D341Med (cell line): ENCODE measurements at places on chromosomes 16 and 17.
A peak's percentile ranks its signal among the peaks of the same experiment; 100 is the strongest.

- no peak for DNase-seq
Measured at GRCh38 chr17:83071966-83072562, 7.3 kb upstream of the METRNL start.

GRCh38 chr16:24257958-24258357 lies 1.8 kb downstream of the CACNG3 start:
- no peak for DNase-seq

DNA sequence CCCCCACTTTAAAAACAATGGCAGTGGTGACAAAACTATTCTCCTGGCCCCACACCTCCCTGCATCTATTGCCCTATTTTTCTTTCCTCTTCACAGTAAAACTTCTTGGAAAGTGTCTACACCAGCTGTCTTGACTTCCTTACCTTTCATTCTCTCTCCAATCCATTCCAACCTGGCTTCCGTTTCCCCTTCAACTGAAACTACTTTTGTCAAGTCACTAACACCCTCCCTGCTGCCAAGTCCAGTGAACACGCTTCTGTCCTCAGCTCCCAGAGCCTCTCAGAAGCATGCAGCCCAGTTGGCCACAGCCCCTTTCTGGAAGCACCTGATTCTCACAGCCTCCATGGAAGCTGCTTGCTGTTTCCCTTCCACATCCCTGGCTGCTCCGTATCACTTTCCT lies 4.0 kb upstream of the SCN4A start:
- DNase-seq = no peak

DNA sequence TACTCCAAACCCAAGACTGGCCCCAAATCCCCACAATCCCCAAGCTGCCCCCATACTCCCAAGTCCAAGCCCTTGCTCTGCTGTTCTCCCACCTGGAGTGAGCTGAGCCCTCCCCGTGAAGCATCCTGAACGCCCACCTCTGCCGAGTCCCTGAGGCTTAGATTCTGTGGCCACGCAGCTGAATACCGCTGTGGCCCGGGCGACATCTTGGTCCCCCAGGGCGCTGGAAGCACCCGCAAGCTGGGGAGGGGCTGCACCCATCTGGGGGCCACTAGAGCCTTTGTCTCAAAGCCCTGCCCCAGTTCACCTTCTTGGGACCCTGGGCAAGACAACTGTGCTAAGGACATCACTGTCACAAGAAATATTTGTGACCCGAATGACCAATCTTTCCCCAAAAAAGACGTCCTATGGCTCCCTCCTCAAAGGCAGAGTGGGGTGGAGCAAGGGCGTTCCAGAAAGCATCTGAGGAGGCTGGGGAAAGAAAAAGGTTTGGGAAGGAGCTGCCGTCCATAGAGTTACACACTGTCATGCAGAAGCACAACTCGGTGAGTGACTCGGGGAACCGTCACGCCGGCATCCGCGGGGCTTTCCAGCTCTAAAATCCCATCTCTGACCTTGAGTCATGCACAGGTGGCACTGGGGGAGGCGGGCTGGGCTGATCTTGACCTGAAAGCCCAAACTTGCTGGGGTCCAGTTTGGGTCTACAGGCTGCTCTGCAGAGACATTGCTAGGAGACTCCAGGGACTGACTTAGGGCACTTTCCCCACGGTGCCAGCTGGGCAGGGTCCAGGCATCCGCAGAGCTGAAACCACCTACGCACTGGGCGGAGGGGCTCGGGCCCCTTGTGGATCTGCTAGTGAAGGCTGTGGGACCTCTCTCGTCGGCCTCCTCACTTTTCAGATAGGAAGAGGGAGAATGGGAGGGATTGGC lies 6.6 kb downstream of the PTX4 start:
- DNase-seq = no peak

DNA sequence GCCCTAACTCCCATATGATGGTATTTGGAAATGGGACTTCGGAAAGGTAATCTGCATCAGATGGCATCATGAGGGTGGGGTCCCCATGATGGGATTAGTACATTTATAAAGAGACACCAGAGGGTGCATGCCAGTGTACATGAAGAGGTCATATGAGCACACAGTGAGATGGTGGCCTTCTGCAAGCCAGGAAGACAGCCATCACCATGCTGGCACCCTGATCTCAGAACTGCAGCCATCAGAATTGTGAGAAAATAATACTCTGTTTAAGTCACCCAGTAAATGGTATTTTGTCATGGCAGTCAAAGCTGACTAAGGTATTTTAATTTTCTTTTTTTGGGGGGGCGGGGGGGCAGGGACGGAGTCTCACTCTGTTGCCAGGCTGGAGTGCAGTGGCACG lies 47.1 kb upstream of the ABCA10 start:
- no peak for DNase-seq

DNA sequence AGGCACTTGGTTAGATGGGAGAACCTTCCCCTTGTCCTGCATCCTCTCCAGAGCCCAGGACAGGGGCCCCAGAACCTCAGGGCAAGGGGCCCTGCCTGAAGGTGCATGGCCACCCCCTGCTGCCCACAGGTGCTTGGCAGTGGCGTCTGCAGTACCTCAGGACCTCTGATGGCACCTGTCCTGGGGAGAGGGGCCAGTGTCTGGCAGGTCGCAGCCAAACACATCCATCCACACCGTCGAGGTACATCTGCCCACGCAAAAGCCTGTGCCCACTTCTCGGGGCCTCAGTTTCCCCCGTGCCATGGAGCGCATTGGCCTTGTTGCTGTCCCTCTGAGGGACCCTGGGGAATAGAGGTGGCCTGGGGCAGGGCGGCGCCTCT lies 9.3 kb downstream of the MAP2K3 start:
- no peak for DNase-seq

DNA sequence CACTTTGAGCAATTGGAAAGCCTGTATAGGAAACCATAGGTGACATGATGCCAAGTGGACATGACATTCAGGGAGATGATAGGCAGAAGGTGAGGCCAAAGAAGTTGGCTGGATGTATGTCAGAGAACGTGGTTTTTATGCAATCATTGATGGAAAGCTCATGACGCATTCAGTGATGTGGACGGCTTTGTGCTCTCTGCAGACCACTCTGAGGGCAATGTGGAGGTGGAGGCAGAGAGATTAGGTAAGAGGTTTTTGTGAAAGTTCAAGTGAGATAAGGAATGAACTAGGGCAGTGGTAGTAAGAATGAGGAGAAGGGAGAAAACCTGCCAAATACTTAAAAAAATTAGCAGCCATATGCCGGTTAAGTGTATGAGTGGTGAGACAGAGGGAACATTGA lies 99.0 kb downstream of the PRKCA start:
- no peak for DNase-seq

DNA sequence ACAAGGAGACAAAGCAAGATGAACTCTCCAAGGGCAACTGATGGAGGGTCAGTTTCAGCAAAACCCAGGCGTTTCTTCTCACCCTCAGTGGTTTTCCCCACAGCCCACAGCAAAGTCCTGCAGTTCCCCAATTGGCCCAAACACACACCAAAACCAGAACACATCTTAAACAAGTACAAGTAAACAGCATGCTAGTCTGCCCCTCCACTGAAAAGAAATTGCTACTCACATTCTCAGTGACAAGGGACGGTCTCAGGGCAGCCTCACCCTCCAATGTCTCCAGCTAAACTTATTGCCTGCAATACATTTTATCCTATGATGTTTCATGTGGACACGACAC lies 300.6 kb upstream of the IRX3 start:
- no peak for DNase-seq

- no peak for DNase-seq
Measured at GRCh38 chr16:16857603-16858283, 478.8 kb downstream of the NPIPA7 start.

GRCh38 chr16:28063591-28064061 lies at the start of gene GSG1L:
Gene GSG1L, minus strand, starts transcription at chr16:28063714. Its CDS starts 290 bp downstream, at chr16:28063424.
- peak; percentile 87 for DNase-seq

DNA sequence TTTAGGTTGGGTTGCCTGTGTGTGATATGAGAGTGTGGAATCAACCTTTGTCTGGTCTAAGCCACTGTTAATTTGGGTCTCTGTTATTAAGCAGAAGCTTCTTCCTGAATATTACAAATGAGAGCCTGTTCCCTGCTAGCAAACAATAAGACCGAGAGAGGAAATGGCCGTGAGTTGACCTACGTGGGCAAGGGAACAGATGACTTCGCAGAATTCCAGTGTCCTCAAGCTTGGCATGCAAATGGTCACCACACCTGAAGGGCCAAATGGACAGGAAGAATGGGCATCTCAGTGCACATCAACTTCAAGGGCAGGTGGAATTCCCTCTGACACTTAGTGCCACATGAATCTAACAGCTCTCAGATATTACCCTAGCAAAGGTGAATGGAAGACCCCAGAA lies 250.8 kb upstream of the FOXF1 start:
- no peak for DNase-seq

GRCh38 chr17:50429793-50430192 lies 3.8 kb downstream of the ACSF2 start:
- DNase-seq = peak; percentile 33

- DNase-seq = no peak
Measured at GRCh38 chr16:22120440-22120839, 28.1 kb downstream of the VWA3A start.

- no peak for DNase-seq
Measured at GRCh38 chr16:12229759-12230594, 253.4 kb downstream of the SNX29 start.

DNA sequence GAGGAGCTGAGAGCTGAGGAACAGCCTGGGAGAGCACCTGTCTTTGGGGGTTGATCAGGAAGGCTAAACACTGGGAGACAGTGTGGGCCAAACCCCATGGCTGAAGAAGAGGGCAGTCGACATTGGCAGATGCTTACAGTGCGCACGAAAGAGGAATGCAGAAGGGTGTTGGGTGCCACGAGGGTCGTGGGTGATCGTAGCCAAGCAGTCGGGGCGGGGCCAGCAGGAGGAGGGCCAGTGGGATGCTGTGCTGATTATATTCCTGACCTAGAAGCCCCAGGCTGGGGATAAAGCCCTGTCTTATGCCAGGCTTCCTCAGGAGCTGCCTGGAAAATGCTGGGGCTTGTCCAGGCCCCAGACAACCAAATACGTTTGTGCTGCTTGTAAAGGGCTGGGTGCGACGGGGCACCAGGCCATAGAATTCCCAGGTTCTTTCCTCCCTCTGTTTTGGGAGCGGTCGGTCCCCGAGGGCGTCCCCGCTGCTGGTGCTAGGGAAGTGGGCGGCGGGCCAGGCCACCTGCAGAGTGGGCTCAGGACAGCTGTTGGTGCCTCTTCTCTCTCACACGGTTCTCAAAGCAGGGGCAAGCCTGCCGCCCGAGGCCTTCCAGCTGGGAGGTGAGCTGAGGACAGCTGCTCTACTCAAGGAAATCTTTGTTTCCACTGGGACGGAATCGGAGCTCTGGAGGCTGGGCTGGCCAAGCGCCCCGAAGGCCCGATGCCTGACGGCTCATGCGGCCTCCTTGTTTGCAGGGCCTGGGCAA lies 10.0 kb downstream of the C1QTNF1 start:
- DNase-seq = peak; percentile 48

DNA sequence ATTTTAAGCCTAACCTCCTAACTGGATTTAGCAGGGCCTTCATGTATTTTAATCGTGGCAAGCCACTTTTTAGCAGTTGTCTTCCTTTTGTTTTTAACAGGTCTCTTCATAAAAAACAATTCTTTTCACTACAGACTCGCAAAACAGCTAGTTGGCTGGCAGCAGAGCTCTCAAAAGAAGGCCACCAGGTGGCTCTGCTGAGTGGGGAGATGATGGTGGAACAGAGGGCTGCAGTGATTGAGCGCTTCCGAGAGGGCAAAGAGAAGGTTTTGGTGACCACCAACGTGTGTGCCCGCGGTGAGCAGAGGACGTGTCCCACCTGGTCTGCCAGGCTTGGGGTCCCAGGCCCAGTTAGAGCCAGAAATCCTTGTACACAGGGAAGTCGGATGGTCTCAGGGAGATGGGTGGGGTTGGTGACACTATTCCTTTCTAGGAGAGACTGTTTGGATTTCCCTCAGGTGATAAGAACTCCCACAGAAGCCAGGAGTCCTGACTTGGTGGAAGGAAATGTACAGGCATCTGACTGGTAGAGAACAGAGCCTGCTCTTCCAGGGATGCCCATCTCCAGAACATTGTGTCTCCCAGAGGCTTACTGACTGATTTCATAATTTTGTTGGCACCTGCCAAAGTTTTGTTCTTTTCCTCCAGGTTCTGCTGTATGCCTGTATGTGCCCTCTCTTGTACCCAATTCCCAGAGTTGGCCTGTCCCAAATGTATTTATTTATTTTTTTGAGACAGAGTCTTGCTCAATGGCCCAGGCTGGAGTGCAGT lies 14.9 kb upstream of the DDX19A start:
- peak; percentile 36 for DNase-seq

DNA sequence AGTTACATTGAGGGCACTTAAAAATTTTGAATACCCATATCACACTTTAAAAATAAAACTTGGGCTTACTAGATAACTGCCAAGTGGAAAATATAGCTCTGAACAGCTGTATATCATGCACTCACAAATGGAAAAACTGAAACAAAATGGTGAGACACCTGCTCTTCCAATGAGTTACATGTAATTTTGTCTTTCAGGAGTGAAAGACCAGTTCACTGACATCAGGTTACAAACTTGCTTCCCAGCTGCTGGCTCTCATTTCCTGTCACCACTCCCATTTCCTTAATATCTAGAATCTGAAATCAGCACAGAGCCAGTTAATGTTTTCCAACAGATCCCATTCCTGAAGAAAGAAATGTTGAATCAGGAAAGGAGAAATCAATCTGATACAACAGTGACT lies 10.8 kb downstream of the CSNK2A2 start:
- DNase-seq = no peak

DNA sequence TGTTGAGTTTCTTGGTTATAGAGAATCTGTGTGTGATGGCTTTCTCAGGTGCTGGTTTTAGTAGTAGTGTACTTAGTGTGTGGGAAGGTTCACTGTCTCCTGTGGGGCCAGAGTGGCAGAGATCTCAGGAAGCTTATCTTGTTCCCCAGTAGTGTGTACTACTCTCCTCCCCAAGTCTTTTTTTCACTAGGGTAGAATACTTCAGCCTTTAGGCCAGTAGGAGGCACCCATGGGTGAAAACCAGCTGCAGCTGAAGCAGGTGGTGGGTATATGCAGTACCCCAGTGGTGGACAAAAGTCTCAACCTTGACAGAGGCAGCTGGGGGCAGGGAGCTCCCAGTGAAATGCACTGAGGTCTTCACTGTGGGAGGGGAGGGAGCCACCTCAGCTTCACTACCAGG lies 109.9 kb downstream of the PHKB start:
- no peak for DNase-seq

DNA sequence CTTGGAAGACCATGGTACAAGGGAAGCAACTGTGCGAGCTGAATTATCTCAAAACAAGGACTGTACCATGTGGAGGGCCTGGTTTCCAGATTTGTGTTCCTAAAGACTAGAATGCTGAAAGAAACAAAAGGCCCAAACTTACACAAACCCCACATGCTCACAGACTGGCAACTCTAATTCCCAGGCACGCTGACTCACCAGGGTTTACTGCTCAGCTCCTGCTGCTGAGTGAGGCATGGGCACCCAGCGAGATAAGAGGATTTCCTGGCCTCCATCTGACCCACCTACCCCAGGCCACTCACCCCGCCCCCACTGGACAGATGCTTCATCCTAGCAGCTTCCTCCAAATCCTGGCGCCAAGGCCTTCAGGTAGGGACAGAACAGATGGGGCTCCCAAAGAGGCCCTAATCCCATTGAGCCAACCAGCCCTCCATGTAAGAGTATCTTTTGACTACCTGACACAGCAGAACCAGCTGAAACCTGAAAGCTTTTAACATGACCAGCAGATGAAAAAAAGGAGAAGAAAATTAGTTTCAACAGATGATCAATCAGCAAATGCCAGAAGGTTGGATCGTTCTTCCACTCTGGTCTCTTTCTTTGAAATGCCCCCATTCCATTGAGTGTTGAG lies 33.9 kb downstream of the DCUN1D3 start:
- peak; percentile 90 for DNase-seq
